Stimulated activated naive CD8-positive, alpha-beta T cell treated with anti-CD3 and anti-CD28 coated beads, Interleukin-15, Interleukin-2, amounts not matched to agents 100 U/mL and 50 U/mL, for 24 hours (primary cell): ENCODE measurements at places on chromosomes 4 and X.

DNA sequence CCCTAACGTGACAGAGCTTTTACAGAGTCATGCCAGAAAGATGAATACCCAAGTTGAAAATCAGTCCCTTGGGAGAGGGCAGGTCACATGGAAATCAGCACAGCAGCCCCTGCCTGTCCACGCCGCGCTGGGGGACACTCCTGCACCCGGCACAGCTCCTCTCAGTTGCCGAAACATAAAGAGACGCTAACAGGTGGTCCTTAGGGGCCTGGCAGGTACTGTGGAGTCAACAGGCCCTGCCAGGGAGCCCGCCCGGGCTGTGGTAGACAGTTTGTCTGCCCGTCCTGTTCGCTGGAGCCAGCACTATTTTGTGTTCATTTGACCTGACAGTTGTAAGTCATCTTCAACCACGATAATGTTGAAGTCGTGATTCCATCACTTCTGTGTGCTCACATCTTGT lies 30.5 kb downstream of the NELFA start:
- DNase-seq: no peak

DNA sequence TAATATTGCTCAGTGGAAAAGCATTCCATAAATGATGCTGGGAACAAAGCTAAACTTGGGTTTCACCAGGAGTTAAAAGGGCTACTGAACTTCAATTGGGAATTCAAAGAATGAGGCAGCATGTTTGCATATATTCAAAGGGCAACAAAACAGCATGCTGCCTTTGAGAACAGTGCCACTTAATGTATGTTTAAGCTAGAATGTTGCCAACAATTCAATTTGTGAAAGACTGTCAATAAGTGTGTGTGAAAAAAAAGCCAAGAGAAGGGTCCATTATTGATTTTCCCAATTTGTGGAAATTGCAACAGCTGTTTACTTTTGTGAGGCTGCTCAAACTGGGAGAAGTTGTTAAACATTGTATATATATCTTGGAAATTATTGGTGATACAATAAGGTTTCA lies 701.9 kb upstream of the ACTRT1 start:
- no peak for DNase-seq

- DNase-seq: no peak
Measured at GRCh38 chr4:145044341-145044740, 53.7 kb downstream of the ANAPC10 start.

GRCh38 chrX:22516893-22517292 lies 244.2 kb downstream of the CBLL2 start:
- DNase-seq: no peak

DNA sequence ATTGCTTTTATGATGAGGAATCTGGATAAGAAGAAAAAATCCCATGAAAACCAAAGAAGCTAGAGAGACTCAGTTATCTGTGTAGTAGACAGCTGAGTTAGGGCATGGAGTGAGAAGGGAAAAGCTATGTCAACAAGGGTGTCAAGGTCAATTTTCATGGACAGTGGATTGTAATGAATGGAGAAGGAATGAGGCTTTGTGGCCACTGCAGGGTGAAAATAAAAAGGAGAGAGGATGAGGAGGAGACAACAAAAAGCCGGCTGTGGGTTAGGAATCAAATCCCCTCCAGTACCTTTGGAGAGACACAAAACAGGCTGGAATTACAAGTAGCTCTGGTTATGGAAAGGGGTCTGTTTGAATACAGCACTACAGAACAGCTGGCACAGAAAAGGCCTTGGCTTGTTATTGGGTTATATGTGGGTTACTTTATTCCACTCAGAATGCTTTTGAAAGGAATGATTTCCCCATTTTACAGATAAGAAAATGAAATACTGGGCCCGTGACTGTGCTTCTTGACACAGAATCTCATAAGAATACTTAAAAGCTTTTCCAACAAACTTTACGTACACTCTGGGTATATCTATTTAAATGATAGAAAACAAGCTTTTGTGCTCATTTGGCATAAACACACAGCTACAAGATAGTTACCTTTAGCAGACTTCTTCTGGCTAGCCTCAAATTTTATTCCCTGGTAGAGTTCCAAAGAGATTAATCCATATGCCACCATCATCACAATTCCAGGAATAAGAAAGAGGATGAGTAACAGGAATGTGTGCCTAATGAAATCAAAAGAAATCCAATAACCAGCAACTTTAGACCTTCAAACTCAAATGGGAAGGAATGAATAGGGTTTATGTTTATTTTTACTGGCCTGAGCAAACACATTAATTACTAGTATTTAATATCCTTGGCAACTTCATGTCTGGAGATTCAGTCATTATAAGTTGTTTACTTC lies 7.5 kb downstream of the CCKAR start:
- DNase-seq: no peak

- no peak for DNase-seq
Measured at GRCh38 chr4:48361012-48361400, 19.7 kb downstream of the SLAIN2 start.

DNA sequence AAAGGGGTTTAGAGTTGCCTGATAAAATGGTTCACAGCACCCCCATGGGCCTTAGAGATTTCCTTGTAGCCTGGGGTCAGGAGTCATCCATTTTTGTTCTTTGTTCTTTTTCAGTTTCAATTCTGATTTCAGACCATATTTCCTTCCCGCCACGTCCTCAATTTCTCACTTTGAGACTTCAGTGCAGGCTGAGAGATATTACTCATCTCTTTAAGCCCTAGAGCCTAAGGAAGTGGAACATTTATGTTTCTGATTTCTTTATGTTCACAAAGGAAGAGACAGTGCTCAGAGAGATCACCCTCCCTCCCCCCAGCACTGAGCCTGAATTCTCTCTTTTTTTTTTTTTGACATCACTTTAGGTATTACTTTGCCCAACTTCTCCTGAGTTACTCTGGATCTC lies 56.3 kb downstream of the MSN start:
- DNase-seq: peak; percentile 25

DNA sequence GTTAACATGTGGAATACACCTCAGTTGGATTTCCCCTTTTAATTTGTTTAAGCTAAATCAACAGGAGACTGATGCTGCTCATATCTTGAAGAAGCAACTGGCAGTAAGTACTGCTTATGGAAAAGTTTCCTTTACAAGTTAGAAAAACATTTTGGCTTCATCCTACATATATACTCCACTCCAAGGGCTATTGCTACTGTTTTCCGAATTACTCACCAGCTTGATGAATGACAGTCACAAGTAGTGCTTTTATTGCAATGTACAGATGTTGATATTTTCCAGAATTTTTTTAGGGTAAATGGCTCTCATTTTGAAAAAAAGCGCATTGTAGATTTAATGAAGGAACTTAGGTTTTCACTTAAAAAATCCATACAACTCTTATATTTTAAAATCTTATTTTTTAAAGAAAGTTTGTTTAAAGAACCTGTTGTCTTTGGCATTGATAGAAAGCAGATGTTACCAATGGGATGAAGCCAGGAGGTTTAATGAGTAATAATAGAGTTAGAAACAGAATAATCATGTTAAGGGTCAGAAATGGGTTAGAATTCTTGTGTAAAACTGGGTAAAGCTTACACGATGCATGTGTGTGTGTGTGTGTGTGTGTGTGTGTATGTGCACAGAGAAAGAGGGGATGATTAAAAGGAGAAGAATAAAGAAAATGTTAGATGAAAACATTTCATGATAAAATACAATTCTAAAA lies 272.9 kb downstream of the CFAP299 start:
- no peak for DNase-seq

DNA sequence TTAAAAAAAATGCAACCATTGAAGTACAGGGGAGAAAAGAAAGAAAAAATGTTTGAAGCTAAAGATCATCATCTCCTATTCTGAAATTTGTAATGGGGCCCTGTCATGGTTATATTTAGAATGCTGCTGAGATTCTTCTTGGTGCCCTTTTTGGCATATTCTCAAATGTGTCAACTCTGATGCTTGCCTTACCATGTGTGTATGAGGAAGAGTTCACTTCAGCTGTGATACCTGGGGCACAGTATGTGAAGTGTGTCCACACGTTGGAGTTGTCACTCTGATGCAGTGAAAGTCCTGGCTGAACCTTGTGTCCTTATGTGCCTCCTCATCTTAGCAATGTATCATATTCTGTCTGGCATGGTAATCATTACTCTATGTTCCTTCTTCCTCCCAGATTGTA lies 377.9 kb downstream of the RAPGEF2 start:
- DNase-seq: no peak

GRCh38 chr4:47519239-47519883 lies 34.3 kb downstream of the ATP10D start:
- DNase-seq: no peak

- no peak for DNase-seq
Measured at GRCh38 chr4:7960017-7960789, 20.5 kb upstream of the AFAP1 start.

DNA sequence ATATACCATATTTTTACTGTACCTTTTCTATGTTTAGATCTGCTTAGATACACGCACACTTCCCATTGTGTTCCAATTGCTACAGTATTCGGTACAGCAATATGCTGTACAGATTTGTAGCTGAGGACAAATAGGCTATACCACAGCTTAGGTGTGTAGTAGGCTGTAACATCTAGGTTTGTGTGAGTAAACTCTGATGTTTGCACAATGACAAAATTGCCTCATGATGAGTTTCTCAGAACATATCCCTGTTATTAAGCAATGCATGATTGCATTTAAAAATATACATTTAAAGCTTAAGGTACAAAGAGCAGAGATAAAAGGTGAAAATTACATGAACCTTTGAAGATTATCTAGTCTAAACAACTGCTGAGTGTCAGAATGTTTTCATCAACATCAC lies 181.7 kb downstream of the ADGRA3 start:
- no peak for DNase-seq

DNA sequence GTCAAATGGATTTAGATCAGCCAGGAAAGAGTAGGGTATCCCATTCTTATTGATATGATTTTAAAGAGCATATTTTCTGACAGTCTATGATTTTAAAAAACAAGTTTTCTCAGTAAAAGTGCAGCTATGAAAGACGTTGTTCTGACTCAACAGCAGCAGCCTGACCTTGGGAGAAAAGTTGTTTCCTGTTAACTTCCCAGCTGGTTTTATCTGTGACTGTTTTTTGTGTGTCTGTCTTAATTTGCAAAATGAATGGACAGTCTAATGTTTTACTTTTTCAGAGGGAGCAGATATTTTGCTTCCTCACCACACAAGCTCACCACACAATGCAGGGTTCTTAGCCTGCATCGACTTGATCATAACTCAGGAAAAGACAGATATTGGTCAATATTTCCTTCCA lies 764 bp upstream of the MTHFD2L start:
- DNase-seq: no peak

DNA sequence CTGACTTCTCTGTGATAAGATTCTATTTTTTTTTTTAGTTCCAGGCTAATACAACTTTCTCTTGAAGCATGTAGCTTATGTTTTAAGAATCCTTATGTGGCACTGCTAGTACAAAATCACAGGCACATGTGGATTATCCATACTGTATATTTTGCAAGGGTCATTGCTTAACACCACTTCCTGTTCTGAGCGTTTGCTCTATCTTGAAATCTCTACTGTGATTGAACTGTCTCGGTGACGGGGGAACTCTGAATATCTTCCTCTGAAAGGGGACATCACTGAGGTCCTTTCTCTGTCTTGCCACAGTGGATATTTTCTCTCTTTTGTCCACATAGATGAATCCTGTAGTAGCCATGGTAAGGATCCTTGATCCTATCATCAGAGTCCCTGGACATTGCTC lies 2.1 kb upstream of the WFS1 start:
- DNase-seq: no peak

DNA sequence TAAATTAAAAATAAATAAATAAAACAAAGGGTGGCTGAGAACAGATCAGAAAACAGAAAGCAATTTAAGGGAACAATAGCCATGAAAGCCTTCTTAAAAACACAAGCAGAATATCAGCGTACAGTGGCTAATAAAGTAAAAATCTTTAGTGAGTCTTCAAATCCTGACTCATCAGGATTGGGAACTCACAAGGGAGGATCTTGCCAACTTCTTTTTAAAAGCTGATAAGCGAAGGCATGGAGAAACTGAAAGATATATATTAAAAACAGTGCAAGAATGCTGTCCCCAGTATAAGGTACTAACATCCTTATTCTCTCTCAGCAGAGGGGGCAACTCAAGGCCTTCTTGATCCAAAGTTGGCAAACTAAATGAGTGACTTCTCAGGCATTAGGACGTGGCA lies 180.1 kb downstream of the DHX15 start:
- DNase-seq: no peak

DNA sequence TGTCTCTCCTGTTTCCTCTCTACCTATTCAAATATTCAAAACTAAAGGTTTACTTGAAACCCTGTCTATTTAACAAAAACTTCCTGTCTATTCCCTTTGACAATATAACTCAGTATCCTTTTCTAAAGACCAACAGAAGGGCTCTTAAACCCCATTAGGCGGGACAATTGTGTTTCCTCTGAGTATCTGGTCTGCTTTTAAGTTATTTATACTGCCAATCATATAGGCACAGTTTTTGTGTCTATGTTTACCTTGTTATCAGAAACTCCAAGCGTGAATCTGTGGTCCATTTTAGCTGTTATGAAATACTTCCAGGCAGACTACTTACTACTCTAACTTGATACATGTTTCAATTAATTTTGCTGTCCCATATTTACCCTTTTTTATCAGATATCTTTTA lies 350.0 kb upstream of the CTSO start:
- DNase-seq: no peak

- DNase-seq: no peak
Measured at GRCh38 chrX:54386314-54386713, 28.5 kb upstream of the WNK3 start.

DNA sequence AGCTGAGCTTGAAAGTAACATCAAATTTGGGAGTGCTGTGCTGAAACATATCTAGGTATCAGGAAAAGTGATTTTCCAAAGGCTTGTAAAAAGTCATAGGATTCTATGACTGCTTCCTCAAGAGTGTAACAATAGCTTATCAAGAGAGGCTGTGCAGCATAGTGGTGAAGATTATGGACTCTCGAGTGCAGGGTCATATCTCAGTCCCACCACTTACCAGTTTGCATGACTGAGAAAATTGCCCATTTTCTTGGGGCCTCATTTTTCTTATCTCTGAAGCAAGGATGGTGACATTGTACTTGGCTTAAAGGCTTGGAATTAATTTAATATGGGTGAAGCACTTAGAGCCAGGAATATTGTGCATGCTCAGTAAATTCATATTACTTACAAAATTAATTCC lies 57.2 kb downstream of the AFF1 start:
- no peak for DNase-seq

- no peak for DNase-seq
Measured at GRCh38 chrX:619451-619811, 11.2 kb upstream of the SHOX start.

GRCh38 chr4:5069901-5070300 lies 18.6 kb downstream of the STK32B start:
- DNase-seq: no peak
